ENCODE measurements at places on chromosomes 5 and 9.
A peak's percentile ranks its signal among the peaks of the same experiment; 100 is the strongest.

DNA sequence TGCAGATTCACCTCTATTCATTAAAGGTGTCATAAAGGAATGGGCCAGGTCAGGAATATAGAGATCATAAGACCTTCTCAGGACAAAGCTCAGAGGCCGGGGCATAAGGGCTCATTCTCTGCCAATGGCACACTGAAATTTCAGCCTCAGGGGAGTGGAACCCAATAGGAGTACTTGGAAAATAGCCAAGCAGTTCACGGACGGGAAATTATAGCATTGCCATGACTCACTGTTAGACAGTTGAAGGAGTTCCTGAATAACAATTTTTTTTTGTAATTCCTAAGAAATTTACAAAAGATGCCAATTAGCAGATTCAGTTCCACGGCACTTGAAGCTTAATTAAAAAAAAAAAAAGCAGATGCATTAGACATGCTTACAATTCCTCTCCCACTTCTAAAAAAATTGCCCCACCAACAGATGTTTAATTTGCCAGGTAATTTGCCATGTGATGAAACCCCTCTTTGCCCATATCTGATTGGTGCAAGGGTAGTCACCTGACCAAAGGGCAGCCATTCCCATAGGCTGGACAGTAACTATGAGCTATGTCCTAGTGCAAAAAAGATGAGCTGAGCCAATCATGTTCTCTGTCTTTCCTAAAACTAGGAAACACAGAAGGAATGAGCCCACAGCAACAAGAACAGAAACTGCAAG is 58.6 kb downstream of the PTCD2 start:
- no peak for DNase-seq

GRCh38 chr9:127899128-127899943 is at the start of gene ST6GALNAC6:
ST6GALNAC6 (minus strand) TSS chr9:127899603; CDS start chr9:127897981, 1,622 bp downstream.
- DNase-seq, result peak; percentile 87

DNA sequence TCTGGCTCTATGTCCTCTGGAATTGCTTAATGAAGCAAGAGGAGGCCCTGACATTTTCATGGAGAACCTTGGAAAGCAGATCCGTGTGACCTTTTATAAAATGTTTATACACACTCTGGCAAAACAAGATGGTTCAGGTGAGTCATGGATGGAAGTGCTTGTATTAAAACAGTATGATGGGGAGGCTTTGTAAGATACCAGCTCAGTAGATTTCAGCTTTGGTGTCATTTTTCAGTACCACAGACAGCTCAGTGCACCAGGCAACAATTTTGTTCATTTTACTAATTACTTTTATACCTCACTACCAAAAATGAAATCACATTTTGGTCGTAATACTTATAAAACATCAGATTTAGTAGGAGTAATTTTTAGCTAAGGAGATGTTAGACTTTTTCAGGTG is 5.2 kb downstream of the KCNN2 start:
- DNase-seq, result no peak

DNA sequence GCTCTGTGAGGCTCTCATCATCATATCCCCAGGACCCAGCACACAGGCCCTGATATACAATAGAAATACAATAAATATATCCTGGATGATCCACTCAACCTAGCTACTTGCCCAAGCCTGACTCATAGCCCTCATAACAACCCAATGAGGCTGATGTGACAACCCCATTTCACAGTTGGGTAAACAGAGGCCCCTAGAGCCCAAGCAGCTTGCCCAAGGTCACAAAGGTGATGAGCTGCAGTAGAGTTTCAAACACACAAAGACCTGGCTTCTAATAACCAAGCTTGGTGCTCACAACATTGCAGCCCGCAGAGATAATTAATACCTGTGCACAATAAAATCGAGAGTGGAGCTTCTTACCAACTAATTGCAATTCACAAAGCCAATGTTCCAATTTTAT is 3.2 kb upstream of the AKNA start:
- DNase-seq, result no peak

DNA sequence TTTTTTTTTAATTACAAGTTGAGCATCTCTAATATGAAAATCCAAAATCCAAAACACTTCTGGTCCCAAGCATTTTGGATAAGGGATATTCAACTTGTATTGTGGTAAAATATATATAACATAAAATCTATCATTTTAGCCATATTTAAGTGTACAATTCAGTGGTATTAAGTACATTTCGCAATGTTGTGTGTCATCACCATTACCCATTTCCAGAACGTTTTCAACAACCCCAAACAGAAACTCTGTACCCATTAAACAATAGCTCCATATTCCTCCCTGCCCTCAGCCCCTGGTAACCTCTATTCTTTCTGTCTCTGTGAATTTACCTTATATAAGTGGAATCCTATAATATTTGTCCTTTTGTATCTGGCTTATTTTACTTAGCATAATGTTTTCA is 24.9 kb downstream of the TICAM2 start:
- no peak for DNase-seq

GRCh38 chr5:1031306-1031959 is 22.8 kb downstream of the NKD2 start:
- no peak for DNase-seq

- DNase-seq, result no peak
Measured at GRCh38 chr9:32596936-32597335, 24.0 kb upstream of the NDUFB6 start.
